CD4-positive, alpha-beta T cell treated with Interleukin-15 for 4 hours (primary cell): ENCODE measurements at places on chromosomes 2 and 18.

DNA sequence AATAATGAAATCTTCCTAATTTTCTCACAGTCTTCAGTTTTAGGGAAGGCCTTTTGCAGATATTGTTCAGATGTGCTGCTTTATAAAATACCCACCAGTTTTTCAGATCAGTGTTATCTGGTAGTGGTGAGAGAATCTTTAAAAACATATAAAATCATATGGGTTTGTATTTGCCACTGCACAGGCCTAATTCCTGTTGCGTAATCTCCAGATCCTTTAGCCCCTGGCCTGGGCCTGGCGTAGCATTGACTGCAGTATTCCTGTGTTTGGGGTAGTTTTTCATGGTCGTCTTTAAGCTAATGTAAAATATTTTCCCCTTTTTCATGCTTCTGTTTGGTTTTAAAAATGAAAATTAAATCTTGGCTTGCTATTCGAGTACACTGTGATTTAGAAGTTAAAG is 43.2 kb downstream of the TSHZ1 start:
- no peak for DNase-seq

GRCh38 chr2:8252997-8253694 is 428.7 kb upstream of the ID2 start:
- DNase-seq, result no peak

- no peak for DNase-seq
Observed at GRCh38 chr2:47057687-47058002, 97.5 kb downstream of the STPG4 start.

DNA sequence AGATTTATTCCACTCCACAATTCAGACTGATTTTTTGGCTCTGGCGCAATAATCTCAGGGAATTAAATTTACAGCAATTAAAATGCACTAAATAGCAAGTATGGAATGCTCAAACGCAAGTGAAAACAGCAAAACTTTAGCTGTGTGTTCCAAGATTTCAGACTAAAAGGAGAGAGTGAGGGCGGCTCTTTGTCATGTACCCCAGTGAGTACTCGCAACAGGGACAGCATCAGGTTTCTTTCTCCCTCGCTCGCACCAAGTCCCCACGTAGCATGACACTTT is 1.1 kb downstream of the ROCK2 start:
- DNase-seq, result no peak

GRCh38 chr2:196266855-196267254 is 95.5 kb upstream of the STK17B start:
- DNase-seq, result no peak

DNA sequence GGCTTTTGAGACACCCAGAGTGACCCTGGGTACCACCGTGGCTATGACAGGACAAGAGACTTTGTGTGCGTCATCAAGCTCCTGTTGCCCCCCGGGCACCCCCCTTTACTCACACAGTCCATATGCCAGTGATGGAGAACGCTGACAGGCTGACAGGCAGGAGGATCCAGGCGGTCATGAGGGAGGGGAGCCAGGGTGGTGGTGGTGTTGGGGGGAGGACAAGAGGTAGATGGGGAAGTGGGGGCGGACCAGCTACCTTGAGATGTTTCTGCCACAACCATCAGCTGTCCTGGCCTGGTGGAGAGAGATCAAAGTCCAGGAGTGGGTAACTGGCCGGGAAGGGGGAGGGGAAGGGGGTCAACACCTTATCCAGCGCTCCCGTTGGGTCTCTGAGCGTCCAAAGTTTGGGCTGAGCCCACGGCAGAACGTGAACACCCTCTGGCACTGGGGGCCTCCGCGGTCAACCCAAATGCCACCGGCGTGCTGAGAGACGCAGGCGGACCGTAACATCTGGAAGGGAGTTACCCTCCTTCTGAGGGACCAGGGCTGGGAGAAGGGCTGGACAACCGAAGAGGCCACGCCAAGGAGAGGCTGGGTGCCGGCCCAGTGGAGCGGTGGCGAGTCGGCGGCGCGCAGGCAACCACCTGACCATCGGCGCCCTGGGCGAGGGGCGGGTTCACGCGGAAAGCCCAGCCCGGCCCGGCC is 575 bp downstream of the TMEM150A start:
- no peak for DNase-seq

DNA sequence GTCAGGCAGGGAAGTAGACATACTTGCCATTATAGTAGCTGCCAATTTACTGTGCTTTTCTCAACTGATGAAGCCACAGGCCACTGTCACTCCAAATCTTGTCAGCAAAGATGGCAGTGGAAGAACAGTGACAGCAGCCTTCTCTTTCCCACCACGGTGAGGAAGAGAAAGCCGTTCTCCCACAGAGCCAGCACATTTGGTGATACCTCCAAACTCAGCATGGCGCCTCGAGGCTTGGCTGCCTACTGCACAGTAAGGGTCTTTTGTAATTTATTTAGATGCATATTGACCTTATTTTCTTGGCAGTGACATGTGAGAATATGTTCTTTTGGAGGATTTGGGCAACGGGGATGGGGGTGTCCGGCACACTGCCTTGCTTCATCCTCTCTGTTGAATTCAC is 117.2 kb upstream of the CDH20 start:
- DNase-seq, result no peak

DNA sequence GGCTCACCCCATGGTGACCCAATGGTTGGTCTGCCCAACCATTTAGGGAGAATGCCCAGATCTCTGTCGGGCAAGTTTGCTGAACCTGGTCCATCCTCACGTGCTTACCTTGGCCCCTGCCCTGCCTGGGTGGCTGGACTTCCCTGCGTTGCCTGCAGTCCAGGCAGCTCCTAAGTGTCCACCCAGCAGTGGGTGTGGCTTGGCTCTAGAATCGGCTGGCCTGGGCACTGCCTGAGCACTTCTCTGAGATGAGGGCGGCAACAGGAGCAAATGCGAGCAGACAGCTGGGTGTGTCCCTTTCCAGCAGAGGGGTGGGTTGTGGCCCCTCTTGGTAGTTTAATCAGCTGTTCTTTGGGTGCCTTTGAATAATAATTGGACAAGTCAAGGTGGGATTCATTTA is 11.3 kb downstream of the PCARE start:
- DNase-seq, result no peak

- DNase-seq, result no peak
Observed at GRCh38 chr18:56569416-56569815, 69.0 kb downstream of the TXNL1 start.

- DNase-seq, result no peak
Observed at GRCh38 chr2:14933753-14934152, 301.2 kb downstream of the LRATD1 start.

DNA sequence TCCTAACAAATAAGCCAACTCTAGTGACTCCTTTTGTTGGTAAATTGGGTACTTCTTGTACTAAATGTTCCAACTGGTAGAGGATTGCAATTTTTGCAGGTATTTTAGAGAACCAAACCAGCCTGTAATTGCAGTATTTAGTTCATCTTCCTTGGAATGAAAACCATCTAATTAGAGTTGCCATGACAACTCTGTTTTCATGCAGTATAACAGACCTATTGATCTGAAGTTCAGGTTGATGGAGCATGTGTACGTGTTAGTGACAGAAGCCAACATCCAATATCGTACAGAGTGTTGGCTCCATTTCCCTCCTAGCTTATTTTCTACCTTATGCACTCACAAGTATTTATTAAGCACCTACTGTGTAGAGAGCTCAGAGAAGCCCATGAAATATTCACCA is 176.3 kb upstream of the FOSL2 start:
- no peak for DNase-seq

GRCh38 chr2:71578767-71579342 is 125.5 kb downstream of the DYSF start:
- DNase-seq, result no peak

- DNase-seq, result no peak
Observed at GRCh38 chr18:34598120-34598635, 111.9 kb upstream of the DTNA start.

- DNase-seq, result no peak
Observed at GRCh38 chr2:2647141-2647541, 316.1 kb upstream of the MYT1L start.

DNA sequence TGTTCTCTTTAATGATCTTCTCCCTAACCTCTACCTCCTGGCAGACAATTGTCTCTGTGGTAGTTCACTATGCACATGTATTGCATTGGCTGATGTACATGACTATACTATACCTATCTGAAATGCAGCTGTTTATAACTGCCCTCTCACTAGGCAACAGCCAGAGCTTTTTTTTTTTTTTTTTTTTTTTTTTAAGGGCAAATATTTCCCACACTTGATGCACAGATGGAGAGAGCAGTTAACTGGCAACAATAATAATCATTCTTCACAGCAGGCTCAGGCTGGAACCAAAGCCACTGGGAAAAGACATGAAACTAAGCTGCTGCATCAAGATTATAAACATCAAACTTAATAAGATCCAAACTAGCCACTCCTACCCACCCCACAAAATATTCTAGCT is 707.7 kb downstream of the LRP1B start:
- DNase-seq, result no peak

DNA sequence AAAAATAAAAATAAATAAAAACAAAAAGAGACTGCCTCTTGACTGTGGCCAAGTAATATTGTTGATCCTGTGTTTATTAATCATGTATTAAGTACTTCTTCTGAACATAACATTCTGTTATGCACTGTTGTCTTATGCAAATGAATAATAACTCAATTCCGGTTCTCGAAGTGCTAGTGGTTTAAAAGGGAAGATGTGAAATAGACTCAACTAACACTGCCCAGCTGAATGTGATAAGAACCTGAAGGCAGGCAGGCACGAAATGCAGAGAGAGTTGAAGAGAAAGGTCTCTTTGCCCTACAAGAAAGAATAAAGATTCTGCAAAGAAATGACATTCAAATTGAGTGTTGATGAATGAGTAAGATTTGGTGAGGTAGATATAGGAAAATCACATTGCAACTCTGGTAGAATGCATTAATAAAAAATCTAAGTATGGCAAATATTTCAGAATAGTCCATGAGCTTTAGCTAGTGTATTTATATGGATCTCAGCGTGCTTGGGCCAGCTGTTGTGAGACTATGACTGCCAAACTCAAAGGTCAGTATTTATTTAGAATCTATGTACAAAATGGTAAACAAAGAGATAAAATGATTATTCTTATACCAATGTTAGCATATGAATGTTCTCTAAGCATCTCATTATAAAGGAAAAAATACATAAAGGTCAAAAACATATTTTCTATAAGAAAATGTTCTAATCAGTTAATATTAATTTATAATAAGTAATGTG is 352.3 kb upstream of the CDH7 start:
- DNase-seq, result no peak

DNA sequence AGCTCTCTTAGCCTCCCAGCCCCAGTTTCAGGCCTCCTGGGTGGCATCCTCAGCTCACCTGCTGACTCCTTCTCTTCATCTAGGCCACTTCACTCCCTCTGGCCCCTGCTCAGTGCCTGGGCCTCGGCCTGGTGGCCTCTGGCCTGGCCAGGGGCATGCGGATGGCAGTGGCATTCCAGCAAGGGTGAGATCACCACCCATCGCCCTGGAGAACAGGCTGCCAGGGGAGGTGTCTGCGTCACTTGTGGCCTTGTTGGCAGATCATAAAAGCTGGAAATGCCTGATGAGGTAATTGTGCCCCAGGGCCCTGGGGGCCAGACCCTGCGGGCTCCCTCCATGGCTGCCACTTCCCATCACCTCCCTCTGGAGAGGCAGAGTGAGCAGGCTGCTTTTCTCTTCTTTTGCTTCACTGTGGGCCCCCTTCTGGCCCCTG is 72.5 kb upstream of the SMAD2 start:
- DNase-seq, result no peak

DNA sequence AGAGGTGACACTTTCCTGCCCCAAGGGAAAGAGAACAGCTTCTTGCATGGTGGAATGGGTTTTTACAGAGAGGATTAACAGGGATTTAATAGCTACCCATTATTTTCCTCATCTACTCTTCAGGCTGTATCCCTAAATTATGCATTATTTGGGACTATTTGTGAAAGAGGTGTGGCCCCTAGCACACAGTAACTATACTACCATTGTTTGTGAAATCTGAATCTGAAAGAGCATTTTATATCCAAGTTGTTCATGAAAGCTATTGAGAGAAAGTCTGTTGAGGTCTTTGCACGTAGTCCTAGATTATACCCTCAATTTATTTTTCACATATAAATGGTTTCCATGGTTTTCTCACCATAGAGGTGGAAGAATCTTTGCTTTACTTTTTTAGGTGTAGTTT is 78.1 kb downstream of the SPTBN1 start:
- no peak for DNase-seq

- DNase-seq, result no peak
Observed at GRCh38 chr2:191682126-191682525, 4.2 kb downstream of the NABP1 start.

GRCh38 chr2:3830796-3831195 is 127.4 kb downstream of the DCDC2C start:
- DNase-seq, result no peak

- no peak for DNase-seq
Observed at GRCh38 chr2:31440764-31441163, 26.2 kb upstream of the XDH start.

DNA sequence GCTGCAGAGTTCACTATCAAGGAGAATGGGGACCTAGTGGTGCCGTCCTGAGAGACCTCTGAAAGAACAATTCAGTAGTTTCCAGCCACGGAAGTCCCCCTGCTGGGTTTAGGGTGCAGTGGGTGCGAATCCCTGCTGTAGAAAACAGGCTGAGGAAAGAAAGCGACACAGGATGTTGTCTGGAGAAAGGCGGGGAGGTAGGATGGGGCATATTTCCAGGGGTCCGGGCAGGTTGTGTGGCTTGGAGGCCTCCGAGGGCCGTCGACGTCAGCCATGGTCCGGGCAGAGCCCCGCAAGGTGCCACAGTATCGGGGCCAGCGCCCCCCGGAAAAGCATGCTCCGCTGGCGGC is 807 bp upstream of the CREB1 start:
- DNase-seq, result peak; percentile 69

DNA sequence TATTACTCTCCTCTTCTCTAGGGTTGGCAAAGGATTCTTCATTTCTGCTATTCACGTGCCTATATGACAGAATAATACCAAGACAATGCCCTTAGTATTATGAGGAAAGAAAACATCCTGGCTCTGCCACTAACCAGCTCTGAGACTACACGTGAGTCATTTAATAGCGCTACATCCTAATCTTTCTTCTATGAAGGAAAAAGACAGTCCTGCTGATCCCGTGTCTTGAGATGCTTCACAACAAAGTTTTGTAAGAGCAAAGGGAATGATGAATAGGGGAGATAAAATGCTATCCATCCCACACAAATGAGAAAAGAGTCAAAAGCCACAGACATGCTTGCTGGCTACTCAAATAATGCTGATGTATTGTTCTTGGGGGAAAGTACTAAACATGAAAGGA is 152.8 kb downstream of the PID1 start:
- no peak for DNase-seq

- no peak for DNase-seq
Observed at GRCh38 chr2:24749069-24749691, 44.0 kb downstream of the PTRHD1 start.

- DNase-seq, result no peak
Observed at GRCh38 chr2:212416086-212416485, 122.5 kb downstream of the ERBB4 start.

- no peak for DNase-seq
Observed at GRCh38 chr2:75146606-75147332, 52.6 kb downstream of the TACR1 start.

- DNase-seq, result peak; percentile 82
Observed at GRCh38 chr18:45664824-45665763, 49.8 kb downstream of the SLC14A2 start.
